ENCODE measurements at places on chromosomes 3 and 15.

DNA sequence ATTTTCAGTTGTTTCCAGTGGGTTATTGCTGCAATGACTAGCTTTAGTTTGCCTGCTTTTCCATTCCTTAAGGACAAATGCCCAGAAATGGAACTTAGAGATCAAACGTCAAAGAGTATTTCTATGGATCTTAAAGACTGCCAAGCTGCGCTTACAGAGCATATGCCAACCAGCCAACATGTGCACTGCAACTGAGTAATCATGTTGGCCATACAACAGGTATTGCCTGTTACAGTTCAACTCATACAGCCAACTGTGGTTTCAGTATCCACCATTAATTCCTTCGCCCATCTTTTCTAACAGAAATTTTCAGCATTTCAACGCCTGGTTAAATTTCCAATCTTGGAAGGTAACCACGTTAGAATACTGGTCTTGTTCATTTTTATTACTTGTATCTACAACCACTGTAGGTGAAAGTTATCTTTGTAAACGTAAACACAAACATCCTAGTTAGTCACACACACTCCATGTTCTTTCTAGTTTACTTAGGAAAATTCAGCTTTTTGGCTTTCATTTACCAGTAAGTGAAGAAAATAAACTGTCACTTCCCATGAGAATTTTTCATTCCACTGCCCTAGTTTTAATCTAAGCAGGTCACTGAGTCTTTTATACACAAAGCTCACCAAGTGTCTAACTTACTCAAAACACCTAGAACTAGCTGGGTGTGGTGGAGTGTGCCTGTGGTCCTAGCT lies 3.9 kb downstream of the RPL32 start:
- DNase-seq: no peak

- no peak for DNase-seq
Observed at GRCh38 chr3:66703501-66703900, 202.7 kb upstream of the LRIG1 start.

- DNase-seq: no peak
Observed at GRCh38 chr3:94285872-94286271, 223.0 kb downstream of the NSUN3 start.

- DNase-seq: peak; percentile 67
Observed at GRCh38 chr3:62318752-62319569, 54.4 kb downstream of the FEZF2 start.

- peak; percentile 82 for DNase-seq
Observed at GRCh38 chr3:39383881-39384664, 903 bp downstream of the SLC25A38 start.

DNA sequence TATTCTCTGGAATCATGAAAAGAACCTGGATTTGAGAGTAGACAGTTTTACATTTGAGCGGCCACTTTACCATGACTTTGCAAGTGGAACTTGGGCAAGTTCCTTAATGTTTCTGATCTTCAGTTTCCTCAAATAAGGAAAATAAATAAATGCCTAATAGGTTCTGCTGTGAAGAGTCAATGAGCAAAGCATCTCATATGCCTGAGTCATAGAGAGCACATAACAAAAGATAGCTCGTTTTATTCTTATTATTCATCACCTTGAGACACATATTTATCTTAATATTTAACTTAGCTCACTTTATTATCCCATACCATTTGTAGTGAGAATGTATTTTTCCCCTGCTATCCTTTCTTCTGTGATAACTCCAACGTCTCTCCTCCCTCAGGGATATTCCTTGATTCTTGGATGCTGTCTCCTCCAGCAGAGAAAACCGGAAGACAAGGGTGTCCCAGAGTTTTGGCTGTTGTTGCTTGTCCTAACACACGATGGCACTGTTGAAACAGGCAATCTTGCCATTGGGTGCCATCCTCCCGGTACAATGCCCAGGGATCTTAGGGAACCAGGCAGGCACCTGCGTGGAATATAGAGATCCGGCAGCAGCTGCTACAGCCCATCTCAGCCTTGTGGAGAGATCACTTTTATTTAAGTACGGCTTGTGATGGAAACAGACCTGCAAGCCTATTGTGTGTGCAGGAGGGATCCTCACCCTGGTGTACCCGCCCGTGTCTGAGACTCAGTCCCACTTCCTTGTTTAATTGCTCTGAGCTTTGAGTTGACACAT lies 33.3 kb upstream of the VPS33B start:
- no peak for DNase-seq
